NCI-H1105 treated with DMSO at 0.1 percent for 48 hours (cell line): ENCODE measurements at places on chromosomes 16 and 17.

DNA sequence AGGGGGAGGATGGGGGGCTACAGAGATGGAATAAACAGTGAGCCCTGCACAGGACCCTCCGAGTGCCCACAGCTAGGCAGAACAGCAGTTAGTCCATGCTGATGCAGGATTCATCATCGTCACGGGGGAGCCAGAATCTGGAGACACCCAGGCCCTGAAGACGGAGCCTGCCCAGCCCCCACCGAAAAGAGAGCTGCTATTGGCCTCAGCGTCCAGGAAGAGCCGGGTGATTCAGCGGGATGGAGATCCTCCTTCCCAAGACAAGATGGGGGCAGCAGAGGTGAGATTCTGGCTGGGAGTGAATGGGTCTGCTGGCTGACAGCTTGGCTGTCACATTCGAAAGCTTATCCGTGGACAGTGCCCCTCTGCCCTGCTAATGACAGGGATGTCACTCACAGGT is 133.6 kb upstream of the CRHR1 start:
- no peak for DNase-seq

DNA sequence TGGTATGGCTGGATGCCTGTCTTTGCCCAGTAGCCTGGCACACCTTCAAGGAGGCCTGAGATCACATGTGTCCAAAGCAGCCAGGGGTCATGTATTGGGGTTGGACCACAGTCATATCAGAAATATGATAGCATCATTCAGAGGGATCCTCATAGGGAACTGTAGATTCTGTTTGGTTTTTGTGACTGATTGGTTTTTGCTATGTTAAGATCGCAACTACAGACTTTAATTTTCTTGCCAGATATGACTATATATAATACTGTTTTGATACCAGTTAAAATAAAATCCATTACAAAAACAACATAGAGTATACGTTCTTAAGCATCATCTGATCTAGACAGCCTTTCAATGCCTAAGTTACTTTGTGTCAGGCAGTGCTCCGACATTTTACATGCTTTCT is 11.8 kb upstream of the SMPD3 start:
- DNase-seq = no peak

- DNase-seq = no peak
These were observed 162.4 kb downstream of the PPM1E start for GRCh38 chr17:58918072-58918471.

DNA sequence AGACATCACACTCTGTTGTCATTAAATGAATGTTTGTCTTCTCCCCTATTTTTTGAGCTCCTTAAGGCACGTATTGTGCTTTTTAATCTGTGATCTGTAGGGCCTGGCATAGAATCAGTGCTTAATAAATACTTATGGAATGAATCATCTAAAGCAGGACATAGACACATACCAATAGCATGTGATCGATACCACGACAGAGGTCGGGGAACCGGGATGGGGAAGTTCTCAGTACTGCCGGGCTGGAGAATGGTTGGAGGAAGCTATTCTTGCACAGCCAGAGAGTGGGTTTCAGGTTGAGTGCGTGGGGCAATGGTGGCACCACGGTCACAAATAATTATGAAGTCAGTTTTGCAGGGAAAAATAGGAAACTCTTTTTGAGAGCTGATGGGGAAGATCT is 26.8 kb downstream of the NLRP1 start:
- no peak for DNase-seq

DNA sequence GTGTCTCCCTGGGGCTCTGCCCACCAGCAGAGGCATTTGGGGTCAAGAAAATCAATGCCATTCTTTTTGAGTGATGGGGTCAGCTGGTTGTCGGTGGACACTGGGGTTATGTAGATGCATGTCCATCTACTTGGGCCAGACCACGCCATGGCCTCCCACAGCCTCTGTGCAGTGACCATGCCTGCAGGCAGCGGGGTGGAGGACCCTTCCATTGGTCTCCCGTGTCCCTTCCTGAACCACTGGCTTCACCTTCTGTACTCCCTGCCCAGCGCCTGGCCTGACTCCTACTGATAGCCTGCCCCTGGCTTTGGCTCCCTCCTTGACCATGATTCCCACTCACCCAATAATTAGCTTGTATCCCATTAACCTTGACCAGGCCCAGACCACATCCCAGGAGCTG is 28.0 kb upstream of the SPNS3 start:
- no peak for DNase-seq

DNA sequence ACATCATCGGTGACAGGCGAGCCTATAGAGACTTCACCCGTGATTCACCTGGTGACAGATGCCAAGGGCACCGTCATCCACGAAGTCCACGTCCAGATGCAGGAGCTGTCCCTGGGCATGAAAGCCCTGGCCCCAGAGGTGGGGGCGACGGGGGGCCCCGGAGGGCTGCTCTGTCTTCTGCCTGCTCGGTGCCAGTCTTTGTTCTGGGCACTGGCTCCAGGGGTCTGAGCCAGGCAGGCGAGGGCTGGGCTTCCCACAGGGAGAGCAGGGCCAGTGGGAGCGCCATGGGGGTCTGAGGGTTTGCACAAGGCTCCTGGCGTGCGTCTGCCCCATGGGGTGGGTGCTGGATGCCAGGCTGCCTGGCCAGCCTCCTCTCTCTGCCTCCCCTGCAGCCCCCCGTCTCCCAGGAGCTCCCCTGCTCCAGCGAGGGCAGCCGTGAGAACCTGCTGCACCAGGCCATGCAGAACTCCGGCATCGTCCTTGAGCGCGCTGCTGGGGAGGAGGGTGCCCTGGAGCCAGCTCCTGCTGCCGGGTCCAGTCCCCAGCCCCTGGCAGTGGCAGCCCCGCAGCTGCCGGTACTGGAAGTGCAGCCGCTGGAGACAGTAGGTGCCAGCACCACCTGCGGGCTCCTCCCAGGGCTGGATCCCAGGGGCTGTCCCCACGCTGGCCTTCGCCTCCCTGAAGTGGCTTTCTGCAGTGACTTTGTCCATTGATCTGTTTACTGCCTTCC is 3.0 kb upstream of the DNASE1L2 start:
- no peak for DNase-seq

GRCh38 chr16:47734987-47735594 is 274.0 kb downstream of the PHKB start:
- DNase-seq = peak; percentile 61

- no peak for DNase-seq
These were observed 18.8 kb upstream of the BMERB1 start for GRCh38 chr16:15415511-15415985.

DNA sequence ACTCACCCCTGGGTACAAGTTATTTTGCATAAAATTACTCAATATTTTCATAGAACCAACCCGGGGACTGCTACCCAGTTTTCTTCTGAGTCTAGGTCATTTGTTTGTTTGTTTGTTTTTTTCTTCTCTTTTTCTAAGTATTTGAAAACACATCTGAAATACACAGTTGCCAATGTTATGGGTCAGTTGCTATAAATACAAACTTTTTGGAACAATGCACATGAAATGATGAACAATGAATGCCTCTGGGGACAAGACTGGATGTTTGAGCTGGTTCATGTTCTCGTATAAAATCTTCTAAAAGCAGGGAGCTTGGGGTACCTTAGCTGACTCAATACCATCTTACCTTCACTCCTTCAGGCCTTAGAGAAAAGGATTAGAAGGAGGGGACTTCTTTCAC is 30.5 kb downstream of the TMEM238L start:
- no peak for DNase-seq

DNA sequence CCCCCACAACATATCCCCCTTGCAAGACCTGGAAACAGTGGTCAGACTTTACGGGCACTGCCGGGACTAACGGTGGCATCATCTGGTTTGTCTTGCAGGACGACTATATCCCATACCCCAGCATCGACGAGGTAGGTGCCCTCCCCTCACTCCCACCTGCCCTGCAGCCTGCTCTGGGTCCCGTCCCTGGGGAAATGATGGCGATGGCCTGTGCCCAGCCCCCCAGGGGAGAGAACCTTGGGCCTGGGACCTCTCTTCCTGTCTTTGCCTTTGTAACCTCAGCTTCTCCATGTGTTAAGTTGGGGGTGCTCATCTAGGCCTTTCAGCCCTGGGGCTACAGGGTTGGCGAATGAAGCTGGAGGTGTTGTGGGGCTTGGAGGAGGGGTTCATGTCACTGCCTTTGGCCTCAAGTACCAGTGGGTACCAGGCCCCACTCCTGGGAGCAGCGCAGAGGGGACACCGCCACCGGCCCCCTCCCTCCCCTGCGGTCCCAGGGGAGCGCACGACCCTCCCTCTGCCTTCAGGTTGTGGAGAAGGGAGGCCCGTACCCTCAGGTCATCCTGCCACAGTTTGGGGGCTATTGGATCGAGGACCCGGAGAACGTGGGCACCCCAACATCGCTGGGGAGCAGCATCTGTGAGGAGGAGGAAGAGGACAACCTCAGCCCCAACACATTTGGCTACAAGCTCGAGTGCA is 99.9 kb downstream of the OR1D5 start:
- no peak for DNase-seq

- DNase-seq = no peak
These were observed 5.4 kb upstream of the DRC7 start for GRCh38 chr16:57688987-57689761.

- DNase-seq = no peak
These were observed 1.3 kb downstream of the HNF1B start for GRCh38 chr17:37743612-37743874.

- DNase-seq = peak; percentile 98
These were observed 66.1 kb downstream of the PLD6 start for GRCh38 chr17:17139972-17140589.
